ENCODE measurements at places on chromosomes 11 and 22.

- no peak for DNase-seq
Observed at GRCh38 chr11:69333149-69333710, 39.3 kb downstream of the MYEOV start.

DNA sequence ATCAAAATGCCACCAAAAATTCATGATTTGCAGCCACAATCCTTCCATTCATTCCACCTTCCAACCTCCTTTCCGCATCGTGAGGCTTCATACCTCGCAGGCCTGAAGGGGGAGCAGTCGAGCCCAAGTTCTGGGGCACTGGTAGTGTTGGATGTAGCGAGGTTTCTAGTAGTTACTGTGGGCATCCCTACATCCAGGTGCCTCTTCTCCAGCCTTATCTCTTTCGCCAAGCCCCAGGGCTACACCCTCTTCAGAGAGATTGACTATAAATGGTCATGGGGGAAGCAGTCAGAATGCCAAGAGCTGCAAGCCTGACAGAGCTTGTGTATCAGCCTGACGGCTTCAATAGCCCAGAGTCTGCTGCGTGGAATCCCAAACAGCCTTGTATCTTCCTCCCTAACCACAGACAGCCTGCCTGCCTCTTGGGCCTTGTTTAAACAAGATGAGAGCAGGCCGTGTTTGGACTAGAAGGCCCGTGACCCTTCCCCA, 28.9 kb downstream of the CLMP start:
- DNase-seq = no peak

DNA sequence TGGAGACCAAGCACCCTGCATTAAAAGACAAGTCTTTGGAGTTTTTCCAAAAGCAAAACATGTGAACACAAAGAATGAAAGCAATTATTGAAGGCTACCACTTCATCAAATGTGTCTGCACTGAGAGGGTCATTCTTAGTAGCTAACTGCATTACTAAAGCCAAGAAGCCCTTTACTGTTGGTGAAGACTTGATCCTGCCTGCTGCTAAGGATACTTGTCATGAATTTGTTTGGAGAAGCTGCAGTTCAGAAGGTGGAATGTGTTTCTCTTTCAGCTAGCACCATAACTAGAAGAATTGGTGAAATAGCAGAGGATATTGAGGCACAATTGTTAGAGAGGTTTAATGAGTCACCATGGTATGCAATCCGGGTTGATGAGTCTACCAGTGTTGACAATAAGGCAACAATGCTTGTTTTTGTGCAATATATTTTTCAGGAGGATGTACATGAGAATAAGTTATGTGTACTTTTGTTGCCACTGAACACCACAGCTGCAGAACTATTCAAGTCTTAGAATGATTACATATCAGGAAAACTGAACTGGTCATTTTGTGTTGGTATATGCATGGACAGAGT, 457.3 kb upstream of the ISX start:
- no peak for DNase-seq

DNA sequence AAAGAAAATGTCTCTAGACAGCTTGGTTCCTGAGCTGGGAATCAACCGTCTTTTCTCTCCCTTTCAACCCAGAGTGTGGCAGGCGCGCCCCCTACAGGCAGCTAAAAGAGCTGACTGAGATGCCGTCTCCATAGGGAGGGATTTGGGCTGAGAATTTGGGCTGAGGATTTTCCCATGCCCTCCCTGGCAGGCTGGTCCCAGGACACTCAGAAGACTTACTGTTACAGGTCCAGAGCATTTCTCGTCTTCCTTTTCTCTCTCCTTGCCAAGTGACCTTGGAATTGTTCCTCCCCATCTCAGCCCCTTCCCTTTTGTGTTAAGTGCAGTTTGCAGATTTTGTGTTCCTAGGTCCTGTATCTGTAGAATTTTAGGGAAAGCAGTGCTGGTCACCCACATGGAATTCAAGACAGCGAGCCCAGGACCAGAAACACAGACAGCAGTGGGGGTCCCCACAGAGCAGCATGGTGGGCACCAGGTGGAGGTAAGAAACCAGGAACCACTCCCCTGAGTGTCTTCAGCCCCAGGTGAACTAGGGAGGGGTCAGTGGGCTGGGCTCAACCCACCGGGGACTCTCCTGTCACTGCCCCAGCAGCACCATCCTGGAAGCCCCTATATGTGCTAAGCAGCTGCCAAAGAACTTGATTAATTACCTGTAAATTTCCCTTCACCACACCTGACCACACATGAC, 9.9 kb upstream of the IGLL5 start:
- DNase-seq = no peak

DNA sequence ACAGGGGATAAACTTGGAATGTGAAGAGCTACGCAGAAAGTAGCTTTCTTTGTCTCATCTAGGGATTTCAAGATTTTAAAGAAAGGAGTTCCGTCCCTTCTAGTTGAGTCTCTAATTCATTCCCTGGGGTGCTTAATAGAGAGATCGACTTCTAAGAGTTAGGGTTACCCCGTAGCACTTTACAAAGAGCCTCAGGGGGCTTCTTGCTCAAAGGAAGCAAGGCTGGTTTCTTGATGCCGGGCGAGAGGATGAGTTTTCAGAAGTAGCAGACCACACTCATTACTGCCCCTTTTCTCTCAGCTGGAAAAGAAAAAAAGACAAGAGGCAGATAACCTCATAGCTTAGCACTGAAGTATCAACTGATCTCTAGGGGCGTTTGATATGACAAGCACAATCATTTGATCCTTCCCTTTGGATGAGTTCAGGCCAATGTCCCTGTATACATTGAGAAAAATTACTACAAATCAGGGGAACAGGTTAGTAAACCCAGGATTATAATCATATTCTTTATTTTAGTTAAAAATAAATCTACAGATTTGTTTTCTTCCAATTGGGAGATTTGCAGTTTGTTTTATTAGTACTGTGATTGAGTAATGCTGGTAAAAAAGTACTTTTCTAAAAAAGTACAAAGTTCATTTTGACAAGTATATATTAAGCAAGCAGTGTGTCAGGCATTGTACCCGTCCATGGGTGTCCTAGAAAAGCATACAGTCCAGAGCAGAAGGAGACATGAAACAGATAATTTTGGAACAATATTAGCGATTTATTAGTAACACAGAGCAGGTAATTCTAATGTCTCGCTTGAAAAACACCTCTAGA, 18.7 kb downstream of the ELMOD1 start:
- DNase-seq = no peak

- DNase-seq = no peak
Observed at GRCh38 chr11:20688761-20689160, 19.4 kb downstream of the NELL1 start.

- DNase-seq = no peak
Observed at GRCh38 chr11:113531575-113532451, 56.6 kb upstream of the DRD2 start.

DNA sequence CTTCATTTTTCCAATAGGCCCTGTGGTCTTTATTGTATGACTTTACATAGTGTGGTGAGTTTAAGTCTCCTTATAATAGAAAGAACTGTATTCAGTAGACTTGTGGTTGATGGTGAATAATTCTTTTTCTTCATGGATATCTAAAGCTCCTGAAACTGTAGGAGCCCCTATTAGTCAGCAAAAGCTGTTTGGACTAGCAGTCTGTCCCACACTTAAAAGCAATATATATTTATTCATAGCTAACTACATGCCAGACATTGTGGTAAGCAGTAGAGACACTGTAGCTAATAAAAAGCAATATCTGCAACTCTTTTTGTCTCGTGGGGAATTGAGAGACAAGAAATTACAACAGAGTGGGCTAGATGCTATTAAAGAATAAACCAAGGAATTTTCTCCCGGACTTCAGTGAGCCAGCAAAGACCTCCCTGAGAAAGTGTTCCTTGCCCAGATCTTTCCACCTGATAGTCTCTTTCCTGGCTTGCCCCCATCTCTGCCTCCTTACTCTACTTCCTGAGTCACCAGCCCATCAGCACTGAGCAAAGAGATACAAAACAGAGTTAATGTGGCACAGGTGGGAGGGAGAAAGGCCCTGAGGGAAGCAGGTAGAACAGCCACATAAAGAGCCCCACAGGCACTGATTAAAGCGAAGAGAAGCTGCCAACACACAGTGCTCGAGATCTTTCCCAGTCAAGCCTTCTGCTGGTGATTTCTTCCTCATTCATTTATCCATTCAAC, 1.4 kb upstream of the OR52W1 start:
- DNase-seq = no peak

GRCh38 chr11:10699072-10699471, 5.5 kb upstream of the IRAG1 start:
- no peak for DNase-seq

GRCh38 chr11:119759324-119759723, 30.3 kb upstream of the NECTIN1 start:
- no peak for DNase-seq

DNA sequence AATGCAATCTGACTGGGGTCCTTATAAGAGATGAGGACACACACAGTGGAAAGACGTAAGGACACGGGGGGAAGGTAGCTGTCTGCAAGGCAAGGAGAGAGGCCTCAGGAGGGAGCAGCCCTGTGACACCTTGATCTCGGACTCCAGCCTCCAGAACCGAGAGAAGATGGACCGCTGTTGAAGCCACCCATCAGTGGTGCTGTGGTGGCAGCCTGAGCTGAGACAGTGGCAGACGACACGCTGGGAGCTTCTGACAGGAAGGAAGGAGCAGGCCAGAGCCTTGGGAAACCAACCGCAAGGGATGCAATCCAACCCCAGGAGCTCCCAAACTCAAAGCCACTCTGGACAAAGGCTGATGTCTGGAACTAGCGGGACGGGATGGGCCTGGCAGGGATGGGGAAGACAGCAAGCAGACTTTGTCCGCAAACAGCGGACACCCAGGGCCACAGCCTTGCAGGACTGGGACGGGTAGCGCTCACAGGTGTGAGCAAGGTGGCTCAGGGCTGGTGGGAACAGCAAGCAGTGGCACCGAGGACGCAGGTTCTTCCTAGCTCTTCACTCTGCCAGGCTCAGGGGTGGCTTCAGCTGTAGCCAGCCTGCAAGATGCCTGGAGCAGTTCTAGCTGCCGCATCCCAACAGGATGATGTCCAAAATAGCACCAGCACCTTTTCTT, 10.9 kb downstream of the LTO1 start:
- DNase-seq = peak; percentile 41

- no peak for DNase-seq
Observed at GRCh38 chr11:26860895-26861294, 133.0 kb upstream of the FIBIN start.

Data from dorsolateral prefrontal cortex (tissue), 122 donors.